Smooth muscle cell of bladder (primary cell): ENCODE measurements at places on chromosomes 13 and 19. TPM values are rescaled to one million over a fixed set of nuclear protein-coding genes. Genes with fewer than 3 reads are reported as not detected.

The OR7C1 gene
- not detected in 2 replicates for total RNA-seq

The CLDND2 gene
- total RNA-seq = 0.14 and 0.18 TPM in 2 replicates

The GIPC3 gene
- not detected in 2 replicates for total RNA-seq

The COX7A1 gene
- 45.4 and 90.6 TPM in 2 replicates for total RNA-seq

The ZC3H13 gene
- 11.5 and 13.0 TPM in 2 replicates for total RNA-seq

The POU4F1 gene
- total RNA-seq = not detected in 2 replicates

The MYO1F gene
- total RNA-seq = 0.14 and 0.37 TPM in 2 replicates

The MAP2K2 gene
- total RNA-seq = 243 and 270 TPM in 2 replicates

The FPR1 gene
- total RNA-seq = 0.09 and 0.14 TPM in 2 replicates

The PLPP2 gene
- total RNA-seq = 14.4 and 22.1 TPM in 2 replicates

The KDELR1 gene
- 54.3 and 70.8 TPM in 2 replicates for total RNA-seq

The CGB2 gene
- total RNA-seq = not detected in 2 replicates

The CDX2 gene
- total RNA-seq = under 0.01 TPM in 1 of 2 replicates, not detected in the other

The OR1M1 gene
- total RNA-seq = not detected in 2 replicates

The C19orf44 gene
- 2.0 TPM in 2 replicates for total RNA-seq

The ZNF154 gene
- 2.8 and 3.6 TPM in 2 replicates for total RNA-seq

The CRB3 gene
- total RNA-seq = not detected in 2 replicates

The ZNF729 gene
- total RNA-seq = not detected in 2 replicates

The ZGLP1 gene
- total RNA-seq = 0.28 and 0.37 TPM in 2 replicates

The C13orf46 gene
- 0.28 TPM in 2 replicates for total RNA-seq

The KCNN1 gene
- 0.09 TPM in 1 of 2 replicates, not detected in the other for total RNA-seq

The PALM gene
- total RNA-seq = 4.8 and 15.6 TPM in 2 replicates

The KIRREL2 gene
- not detected in 2 replicates for total RNA-seq

The SHISA7 gene
- not detected in 2 replicates for total RNA-seq

The OR4F17 gene
- under 0.01 TPM in 1 of 2 replicates, not detected in the other for total RNA-seq
